ENCODE measurements at places on chromosomes 12 and 14. TPM values are rescaled to one million over a fixed set of nuclear protein-coding genes. Genes with fewer than 3 reads are reported as not detected.

DNA sequence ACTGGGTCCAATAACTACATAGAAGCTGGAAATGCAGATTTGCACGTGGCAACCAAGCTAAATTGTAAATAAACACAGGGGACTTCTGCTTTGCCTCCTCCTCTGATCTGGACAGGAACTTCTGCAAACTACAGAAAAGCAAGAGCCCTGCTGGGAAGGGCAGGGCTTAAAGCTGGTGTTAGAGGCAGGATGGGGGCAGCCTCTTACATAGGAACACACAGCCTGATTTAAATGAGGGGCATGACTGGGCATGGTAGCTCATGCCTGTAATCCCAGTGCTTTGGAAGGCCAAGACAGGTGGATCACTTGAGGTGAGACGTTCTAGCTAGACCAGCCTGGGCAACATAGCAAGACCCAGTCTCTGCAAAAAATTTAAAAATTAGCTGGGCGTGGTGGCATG lies 46.7 kb downstream of the ERH start:
- H3K36me3 ChIP-seq: no peaks in the 10 kb centered on the region
- no peak overlapping the region for H3K4me3 ChIP-seq
- no peak overlapping the region for H3K27ac ChIP-seq
- DNase-seq: no peak
- H3K27me3 ChIP-seq: no peaks in the 10 kb centered on the region

Gene EDDM3A
- total RNA-seq: not detected

DNA sequence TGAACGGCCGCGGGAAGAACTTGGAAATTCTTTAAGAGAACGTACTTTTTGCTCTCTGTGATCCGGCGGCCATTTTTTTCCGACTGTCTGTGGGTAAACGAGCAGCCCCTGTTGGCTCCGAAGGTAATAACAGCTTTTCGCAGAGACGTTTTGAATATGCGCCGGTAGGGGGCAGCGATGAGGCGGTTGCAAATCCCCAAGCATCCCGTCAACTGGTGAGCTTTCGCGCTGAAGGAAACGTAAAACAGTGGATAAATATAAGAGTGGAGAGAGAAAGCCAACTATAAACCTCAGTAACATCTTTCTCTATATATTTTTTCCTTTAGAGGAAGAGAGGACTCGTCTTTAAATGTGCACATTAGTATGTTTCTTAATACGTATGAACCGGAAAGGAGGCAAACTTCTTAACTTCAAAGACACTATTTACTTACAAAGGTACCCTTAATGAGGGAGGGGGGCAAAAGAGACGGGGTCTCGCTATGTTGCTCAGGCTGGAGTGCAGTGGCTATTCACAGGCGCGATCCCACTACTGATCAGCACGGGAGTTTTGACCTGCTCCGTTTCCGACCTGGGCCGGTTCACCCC lies 9.6 kb upstream of the NEMF start:
- peaks cover 4% of the 10 kb centered on the region for H3K4me1 ChIP-seq
- H3K4me3 ChIP-seq: peak overlapping the region; percentile 70
- no peaks in the 10 kb centered on the region for H3K36me3 ChIP-seq
- no peaks in the 10 kb centered on the region for H3K27me3 ChIP-seq
- H3K27ac ChIP-seq: peak overlapping the region; percentile 96

DNA sequence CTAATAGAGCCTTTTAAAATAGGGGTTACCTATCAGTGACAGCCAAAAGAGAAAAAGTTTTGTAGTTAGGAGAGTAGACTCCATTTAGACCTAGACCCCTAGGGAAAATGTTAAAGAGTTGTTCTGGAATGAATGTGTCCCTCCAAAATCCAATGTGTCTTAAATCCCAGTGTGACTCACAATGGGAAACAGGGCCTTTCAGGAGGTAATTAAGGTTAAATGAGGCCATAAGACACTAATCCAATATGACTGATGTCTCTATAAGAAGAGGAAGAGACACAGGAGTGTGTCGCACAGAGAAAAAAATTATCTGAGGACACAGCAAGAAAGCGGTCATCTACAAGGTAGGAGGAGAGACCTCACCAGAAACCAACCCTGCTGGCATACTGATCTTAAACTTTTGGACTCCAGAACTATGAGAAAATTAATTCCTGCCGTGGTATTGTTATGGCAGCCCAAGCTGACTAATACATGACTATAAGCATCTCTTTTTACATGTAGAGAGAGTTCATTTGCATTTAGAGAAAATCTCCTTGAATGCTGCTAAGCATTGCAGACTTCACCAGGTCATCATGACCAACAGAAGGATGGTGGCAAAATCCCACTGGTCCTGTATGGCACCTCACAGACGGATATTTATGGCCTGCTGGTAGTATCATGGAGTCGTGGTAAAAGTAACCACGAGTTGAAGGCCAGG lies 259.6 kb upstream of the TMTC1 start:
- H3K4me1 ChIP-seq: no peaks in the 10 kb centered on the region
- H3K36me3 ChIP-seq: no peaks in the 10 kb centered on the region
- no peaks in the 10 kb centered on the region for H3K27me3 ChIP-seq
- no peak for DNase-seq
- no peak overlapping the region for H3K4me3 ChIP-seq

Gene SIX4
- total RNA-seq: 38.9 TPM

DNA sequence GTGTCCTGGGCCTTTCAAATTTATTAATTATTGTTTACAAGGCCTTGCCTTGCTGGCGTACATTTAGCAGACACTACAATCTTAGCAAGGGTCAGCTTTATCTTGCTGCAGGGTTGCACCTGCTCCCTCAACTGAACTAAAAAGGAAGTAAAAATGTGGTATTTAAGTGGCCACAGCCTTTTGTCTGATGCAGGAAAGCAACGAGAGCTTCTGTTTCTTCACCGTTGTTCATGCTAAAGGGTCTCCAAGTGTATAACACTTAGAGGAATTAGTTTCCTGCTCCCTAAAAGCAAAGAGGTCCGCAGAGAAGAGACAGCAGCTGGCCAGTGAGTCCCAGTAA lies 62.8 kb upstream of the EGLN3 start:
- H3K27ac ChIP-seq: no peak overlapping the region
- no peak for DNase-seq
- H3K4me1 ChIP-seq: 0 out of 2 replicates have a peak, but pooled peaks cover 6% of the 10 kb centered on the region
- no peak overlapping the region for H3K4me3 ChIP-seq
- H3K36me3 ChIP-seq: no peaks in the 10 kb centered on the region
- H3K27me3 ChIP-seq: no peaks in the 10 kb centered on the region

DNA sequence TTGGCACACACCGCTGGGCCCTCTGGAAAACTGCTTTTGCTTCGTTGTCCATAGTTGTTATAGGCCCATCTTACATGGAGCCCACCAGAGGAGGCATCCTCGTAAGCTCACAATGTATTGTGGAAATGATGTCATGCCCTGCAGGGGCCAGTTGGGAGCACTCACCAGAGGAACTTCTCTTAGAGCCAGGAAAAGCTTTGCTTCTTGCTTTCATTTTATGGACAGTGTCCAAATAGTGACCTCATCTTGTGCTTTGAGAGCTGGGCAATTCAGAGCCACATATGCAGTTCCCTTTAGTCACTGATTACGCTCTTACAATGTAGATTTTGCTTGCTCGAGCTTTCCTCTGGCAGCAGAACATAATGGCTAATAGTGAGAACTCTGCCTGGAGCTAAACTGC lies 275.6 kb downstream of the AACS start:
- H3K4me1 ChIP-seq: peaks cover 10% of the 10 kb centered on the region
- no peaks in the 10 kb centered on the region for H3K36me3 ChIP-seq
- no peak overlapping the region for H3K27ac ChIP-seq
- DNase-seq: no peak
- H3K4me3 ChIP-seq: no peak overlapping the region

GRCh38 chr12:121717041-121717699 lies 4.6 kb downstream of the TMEM120B start:
- H3K36me3 ChIP-seq: no peaks in the 10 kb centered on the region
- H3K4me3 ChIP-seq: no peak overlapping the region
- H3K27me3 ChIP-seq: no peaks in the 10 kb centered on the region
- H3K4me1 ChIP-seq: no peaks in the 10 kb centered on the region
- H3K27ac ChIP-seq: no peak overlapping the region

DNA sequence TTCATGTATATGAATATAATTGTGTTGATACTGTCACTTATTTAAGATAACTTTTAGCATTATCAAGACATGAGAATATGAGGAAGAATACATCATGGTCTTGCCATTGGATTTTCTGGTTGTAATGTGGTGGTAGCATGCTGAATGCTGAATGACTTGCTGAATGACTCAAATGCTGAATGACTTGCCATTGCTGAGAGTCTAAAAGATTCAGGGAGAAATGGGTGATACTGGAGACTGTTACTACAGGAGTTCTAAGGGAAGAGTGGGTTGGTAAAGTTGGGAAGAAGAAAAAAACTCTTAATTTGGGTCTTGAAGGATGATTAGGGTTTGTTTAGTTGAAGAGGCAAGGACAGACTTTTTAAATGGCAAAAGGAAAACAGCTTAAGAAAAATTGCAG lies 72.1 kb upstream of the MANSC4 start:
- H3K4me3 ChIP-seq: no peak overlapping the region
- H3K27ac ChIP-seq: no peak overlapping the region
- DNase-seq: no peak

Gene PARPBP
- 38.1 TPM for total RNA-seq

Gene WDHD1
- 87.9 TPM for total RNA-seq

GRCh38 chr12:132477017-132477702 lies 12.8 kb upstream of the FBRSL1 start:
- peaks cover 55% of the 10 kb centered on the region for H3K27me3 ChIP-seq
- no peak overlapping the region for H3K4me3 ChIP-seq
- no peak for DNase-seq
- H3K36me3 ChIP-seq: no peaks in the 10 kb centered on the region
- H3K27ac ChIP-seq: no peak overlapping the region
- no peaks in the 10 kb centered on the region for H3K4me1 ChIP-seq

DNA sequence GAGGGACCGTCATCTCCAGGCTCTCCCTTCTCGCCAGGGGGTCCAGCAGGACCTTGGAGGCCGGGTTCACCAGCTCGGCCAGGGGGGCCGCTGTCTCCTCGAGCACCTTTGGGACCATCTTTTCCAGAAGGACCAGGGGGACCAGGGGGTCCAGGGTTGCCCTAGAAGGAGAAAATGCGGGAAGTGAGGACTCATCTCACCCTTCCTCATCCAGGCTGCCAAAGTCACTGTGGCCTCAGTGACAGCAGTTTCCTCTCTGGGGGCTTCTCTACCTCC lies 15.1 kb downstream of the TMEM106C start:
- no peak overlapping the region for H3K27ac ChIP-seq
- no peak for DNase-seq
- no peaks in the 10 kb centered on the region for H3K4me1 ChIP-seq
- H3K4me3 ChIP-seq: no peak overlapping the region
- H3K36me3 ChIP-seq: no peaks in the 10 kb centered on the region

Gene PABPN1
- 300 TPM for total RNA-seq

DNA sequence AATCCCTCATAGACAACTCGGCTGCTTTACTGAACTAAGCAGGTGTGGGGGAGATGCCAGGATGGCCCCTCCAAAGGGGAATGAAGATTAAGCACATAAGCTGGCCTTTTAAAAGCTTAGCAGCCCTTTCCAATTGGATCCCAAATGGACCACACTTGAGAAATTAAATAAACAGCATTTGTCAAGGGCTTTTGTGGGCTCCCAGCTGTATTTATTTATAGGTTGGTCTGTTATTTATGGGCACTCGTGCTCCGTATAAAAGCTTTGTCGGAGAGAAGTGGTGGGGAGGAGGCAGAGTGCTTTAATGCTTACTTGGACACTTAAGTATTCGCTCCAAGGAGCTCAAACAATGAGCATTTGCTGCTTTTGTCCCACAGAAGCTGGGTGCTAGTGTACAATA lies 580.2 kb downstream of the MED13L start:
- no peaks in the 10 kb centered on the region for H3K4me1 ChIP-seq
- no peak for DNase-seq
- no peaks in the 10 kb centered on the region for H3K27me3 ChIP-seq
- no peak overlapping the region for H3K4me3 ChIP-seq
- no peaks in the 10 kb centered on the region for H3K36me3 ChIP-seq
- no peak overlapping the region for H3K27ac ChIP-seq

GRCh38 chr14:77181603-77182437 lies at the start of gene TMEM63C:
Gene TMEM63C (plus strand): TSS chr14:77181798. CDS start chr14:77218814, 37,016 bp downstream.
- H3K27me3 ChIP-seq: peaks cover 3% of the 10 kb centered on the region
- peaks cover 11% of the 10 kb centered on the region for H3K4me1 ChIP-seq
- H3K36me3 ChIP-seq: no peaks in the 10 kb centered on the region
- peak within 1 kb of the TSS; percentile 69 for H3K4me3 ChIP-seq

- H3K27me3 ChIP-seq: no peaks in the 10 kb centered on the region
- DNase-seq: no peak
- H3K4me1 ChIP-seq: no peaks in the 10 kb centered on the region
- H3K27ac ChIP-seq: no peak overlapping the region
- H3K36me3 ChIP-seq: no peaks in the 10 kb centered on the region
These were observed 33.4 kb downstream of the ARHGAP5 start for GRCh38 chr14:32110548-32110896.

DNA sequence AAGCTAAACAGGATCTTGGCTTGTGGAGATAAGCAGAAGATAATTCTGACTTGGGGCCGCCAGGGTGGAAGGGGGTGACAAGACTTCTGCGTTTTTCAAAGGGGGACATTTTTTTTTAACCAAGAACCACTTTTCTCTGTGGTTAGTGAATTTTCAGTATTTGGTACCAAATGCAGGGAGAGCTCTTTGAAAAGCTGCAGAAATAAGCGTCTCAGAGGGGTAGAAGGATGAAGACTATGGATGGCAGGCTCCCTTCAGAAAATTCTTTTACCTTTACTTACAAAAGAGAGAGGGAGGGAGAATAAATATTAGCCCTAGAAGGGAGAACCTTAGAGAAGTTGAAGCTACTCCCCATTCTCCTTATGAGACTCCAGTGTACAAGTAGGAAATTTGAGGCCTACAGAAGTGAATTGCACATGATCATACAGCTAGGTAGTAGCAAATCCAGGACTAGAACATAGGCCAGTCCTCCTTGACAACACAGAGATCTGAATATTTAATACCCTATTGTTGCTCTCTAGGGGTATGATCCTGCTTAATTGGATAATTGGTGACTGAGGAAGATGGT lies 840 bp downstream of the MRPL52 start:
- H3K4me3 ChIP-seq: peak overlapping the region; percentile 88
- no peaks in the 10 kb centered on the region for H3K27me3 ChIP-seq
- peaks cover 16% of the 10 kb centered on the region for H3K36me3 ChIP-seq
- no peak for DNase-seq
- H3K27ac ChIP-seq: no peak overlapping the region
- H3K4me1 ChIP-seq: peaks cover 5% of the 10 kb centered on the region

GRCh38 chr12:127414636-127415035 lies 852.3 kb upstream of the TMEM132C start:
- no peaks in the 10 kb centered on the region for H3K4me1 ChIP-seq
- no peaks in the 10 kb centered on the region for H3K36me3 ChIP-seq
- H3K4me3 ChIP-seq: no peak overlapping the region
- no peaks in the 10 kb centered on the region for H3K27me3 ChIP-seq
- H3K27ac ChIP-seq: no peak overlapping the region

Gene CD27
- total RNA-seq: 0.28 TPM

Gene KLHL33
- total RNA-seq: not detected

GRCh38 chr12:113812411-113813228 lies 153.5 kb downstream of the RBM19 start:
- DNase-seq: no peak
- H3K27ac ChIP-seq: no peak overlapping the region
- H3K27me3 ChIP-seq: no peaks in the 10 kb centered on the region

DNA sequence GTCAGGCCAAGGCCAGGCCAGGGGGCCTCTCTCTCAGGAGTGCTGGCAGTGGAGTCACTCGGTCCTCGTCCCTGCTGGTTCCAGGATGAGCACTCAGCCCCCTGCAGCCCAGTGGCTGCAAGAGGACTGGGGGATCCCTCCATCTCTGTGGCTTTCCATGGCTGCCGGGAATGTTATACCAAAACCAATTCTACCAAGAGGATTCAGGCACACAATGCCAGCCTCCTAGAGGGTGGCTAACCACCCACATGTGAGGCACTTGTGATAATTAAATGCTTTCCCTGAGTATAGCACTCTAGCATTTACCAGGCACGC lies 21.9 kb downstream of the ASB2 start:
- no peaks in the 10 kb centered on the region for H3K36me3 ChIP-seq
- no peaks in the 10 kb centered on the region for H3K27me3 ChIP-seq
- DNase-seq: no peak
- no peak overlapping the region for H3K4me3 ChIP-seq
- no peak overlapping the region for H3K27ac ChIP-seq
- peaks cover 5% of the 10 kb centered on the region for H3K4me1 ChIP-seq

Data from H1 (cell line).